ENCODE measurements at places on chromosomes 5 and 9. TPM values are rescaled to one million over a fixed set of nuclear protein-coding genes. Genes with fewer than 3 reads are reported as not detected.

DNA sequence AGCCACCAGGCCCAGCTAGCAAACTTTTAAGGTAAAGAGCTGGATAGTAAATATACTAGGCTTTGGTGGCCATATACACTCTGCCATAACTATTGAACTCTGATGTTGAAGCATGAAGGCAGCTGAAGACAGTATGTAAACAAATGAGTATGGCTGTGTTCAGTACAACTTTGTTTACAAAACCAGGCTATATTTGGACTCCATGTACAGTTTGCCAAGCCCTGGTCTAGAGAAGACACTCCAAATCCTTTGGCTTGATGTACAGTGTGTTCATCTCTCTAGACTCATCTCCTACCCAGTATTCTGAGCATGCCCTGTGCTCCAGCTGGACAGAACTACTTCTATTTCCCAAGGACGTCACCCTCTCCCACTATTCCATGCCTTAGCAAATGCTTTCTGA is 54.3 kb upstream of the MEGF10 start:
- no peak for DNase-seq
- no peak overlapping the region for H3K4me3 ChIP-seq
- no peaks in the 10 kb centered on the region for H3K27me3 ChIP-seq
- no peaks in the 10 kb centered on the region for H3K4me1 ChIP-seq

DNA sequence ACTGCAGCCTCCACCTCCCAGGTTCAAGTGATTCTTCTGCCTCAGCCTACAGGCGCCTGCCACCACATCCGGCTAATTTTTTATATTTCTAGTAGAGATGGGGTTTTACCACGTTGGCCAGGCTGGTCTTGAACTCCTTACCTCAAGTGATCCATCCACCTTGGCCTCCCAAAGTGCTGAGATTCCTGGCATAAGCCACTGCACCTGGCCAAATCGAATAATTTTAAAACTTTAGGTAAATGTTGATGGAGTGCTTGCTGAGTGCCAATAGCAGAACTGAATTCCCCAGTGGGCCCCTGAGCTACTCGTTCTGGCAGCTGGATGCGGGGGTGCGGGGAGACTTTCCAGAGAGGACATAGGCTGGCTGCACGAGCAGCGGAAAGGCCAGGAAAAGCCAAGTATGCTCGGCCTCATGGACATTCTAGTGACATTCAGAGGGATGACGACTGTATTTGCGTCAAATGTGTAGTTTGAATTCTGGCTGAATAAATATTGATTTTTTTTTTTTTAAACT is 16.8 kb downstream of the TRAF2 start:
- peak; percentile 72 for DNase-seq
- H3K4me1 ChIP-seq: peaks cover 53% of the 10 kb centered on the region
- peak overlapping the region; percentile 92 for H3K27ac ChIP-seq
- peaks cover 98% of the 10 kb centered on the region for H3K36me3 ChIP-seq
- no peak overlapping the region for H3K4me3 ChIP-seq

- H3K4me1 ChIP-seq: peaks cover 6% of the 10 kb centered on the region
- DNase-seq: no peak
- no peaks in the 10 kb centered on the region for H3K36me3 ChIP-seq
- H3K4me3 ChIP-seq: no peak overlapping the region
Observed at GRCh38 chr9:94612071-94612470, 18.4 kb upstream of the FBP2 start.

- peaks cover 23% of the 10 kb centered on the region for H3K36me3 ChIP-seq
- DNase-seq: no peak
- H3K4me3 ChIP-seq: no peak overlapping the region
- no peaks in the 10 kb centered on the region for H3K27me3 ChIP-seq
- H3K27ac ChIP-seq: no peak overlapping the region
Observed at GRCh38 chr9:112831969-112832368, 58.7 kb downstream of the SLC46A2 start.

DNA sequence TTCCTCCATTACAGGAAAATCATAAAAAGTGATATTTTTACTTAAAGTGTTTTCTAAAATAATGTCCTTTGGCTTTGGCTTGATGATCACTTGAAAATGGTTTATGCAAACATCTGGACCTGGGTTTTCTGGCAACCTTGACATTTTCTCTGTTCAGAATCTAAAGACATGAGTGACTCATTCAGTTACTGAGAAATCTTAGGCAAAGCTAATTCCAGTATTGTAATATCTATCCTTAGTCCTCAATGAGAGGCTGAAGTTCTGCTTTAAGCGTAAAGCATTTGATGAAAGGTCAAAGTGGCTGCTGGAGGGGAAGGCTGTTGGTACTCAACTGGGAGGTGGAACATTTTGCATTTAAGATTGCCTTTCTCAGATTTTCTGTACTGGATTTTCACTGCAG is 2.3 kb downstream of the MAN2A1 start:
- peak overlapping the region; percentile 99 for H3K27ac ChIP-seq
- H3K4me3 ChIP-seq: peak overlapping the region; percentile 85
- H3K4me1 ChIP-seq: peaks cover 31% of the 10 kb centered on the region

Gene INSL6
- total RNA-seq: not detected

Gene PCDHB9
- 1.2 TPM for total RNA-seq

Gene PDGFRB
- total RNA-seq: 66.8 TPM

Gene FOXD4L6
- not detected for total RNA-seq

Gene IL9
- total RNA-seq: not detected

Gene ARHGAP26
- total RNA-seq: 65.9 TPM

All from spleen (tissue), 13 donors.